ENCODE measurements at places on chromosomes 1 and 21.
A peak's percentile ranks its signal among the peaks of the same experiment; 100 is the strongest.

DNA sequence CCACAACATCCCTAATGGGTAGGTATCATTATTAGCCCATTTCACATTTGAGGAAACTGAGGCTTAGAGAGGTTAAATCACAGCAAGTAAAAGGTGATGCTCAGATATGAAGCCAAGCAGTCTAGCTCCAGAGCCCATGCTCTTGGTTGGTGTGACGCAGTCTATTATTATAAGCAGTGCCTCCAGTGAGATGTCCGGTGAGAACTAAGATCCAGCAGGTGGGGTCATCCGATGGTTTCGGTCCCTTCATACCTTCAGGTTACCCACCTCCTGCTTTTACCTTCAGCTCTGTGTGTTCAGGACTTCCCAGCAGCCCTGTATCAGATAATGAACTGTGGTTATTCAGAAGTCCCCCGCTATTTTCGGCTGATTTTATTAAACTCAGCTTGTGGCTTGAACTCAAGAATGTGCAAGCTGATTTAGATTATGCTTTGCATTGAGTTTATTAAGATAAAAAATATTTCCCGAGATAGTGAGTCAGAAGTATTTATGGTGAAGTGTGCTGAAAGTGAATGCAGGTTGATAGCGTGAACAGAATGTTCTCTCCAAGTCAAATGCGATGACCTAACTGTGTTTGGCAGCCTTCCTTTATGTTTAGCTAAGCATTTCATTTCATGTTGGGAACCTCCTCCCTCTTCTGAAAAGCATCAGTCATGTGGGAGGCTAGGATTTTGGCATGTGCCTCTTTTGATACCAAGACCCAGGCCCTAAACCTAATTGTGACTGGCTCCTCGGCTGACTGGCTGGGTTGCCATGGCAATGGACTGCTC is 160.9 kb upstream of the UBE2U start:
- DNase-seq: peak; percentile 98

DNA sequence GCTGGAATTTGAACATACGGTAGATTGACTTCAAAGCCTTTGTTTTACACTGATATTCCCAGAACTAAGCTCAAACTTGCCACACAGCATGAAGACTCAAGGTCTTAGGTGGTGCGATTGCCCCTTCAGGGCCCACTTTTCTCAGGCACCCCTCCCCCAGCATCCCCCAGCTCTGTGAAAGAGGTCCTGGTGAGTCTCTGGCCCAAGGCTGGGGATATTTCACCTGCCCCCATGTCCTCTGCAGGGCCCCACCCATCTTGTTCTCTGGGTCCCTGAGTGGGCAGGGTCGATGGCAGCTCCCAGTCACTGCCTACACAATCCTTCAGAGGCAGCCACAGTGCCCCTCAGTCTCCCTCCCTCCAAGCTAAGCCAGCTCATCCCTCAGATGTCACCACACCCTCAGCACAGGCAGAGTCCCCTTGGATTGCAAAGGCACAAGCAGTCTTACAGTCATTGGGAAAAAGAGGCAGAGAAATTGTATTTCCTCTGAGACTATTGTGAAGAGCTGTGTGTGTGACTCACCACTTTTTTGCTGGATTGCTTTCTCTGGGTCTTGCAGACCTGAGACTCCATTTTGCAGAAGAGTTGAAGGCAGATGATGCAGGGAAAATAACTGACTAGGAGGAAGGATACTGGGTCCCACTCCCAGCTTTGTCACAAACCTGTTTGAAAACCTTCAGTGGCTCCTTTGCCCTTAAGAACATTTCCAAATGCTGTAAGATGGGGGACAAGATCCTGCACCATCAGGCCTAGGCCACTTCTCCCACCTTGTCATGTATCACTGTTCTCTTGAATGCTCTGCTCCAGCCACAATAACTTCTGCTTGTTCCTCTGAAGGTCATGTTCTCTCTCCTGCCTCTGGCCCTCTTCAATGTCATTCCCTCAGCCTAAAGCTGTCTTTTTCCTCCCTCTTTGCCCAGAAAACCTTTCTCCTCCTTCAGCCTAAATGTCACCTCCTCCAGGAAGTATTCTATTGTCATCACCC is 119.1 kb upstream of the GRIK3 start:
- no peak for DNase-seq

DNA sequence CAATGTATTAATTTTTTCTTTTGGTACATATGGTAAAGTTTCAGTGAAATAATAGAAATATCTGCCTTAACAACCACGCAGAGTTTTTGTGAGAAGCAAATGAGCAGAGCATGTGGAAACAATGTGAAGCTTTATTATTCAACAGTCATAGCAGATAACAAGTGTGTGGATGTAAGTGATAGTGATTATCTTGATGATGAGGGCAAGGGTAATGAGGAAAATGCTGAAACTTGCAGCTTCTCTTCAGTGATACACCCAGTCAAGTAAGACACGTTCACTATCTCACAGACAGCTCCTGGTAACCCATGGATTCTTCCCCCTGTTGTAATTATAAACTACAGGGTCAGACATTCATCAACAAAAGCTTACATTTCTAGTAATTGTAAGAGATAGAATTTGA is 14.6 kb upstream of the OR2L5 start:
- no peak for DNase-seq

- no peak for DNase-seq
Measured at GRCh38 chr1:203215573-203215972, 13.9 kb downstream of the CHIT1 start.

Measured in brain microvascular endothelial cell (primary cell).